ENCODE measurements at places on chromosomes 11 and 22. TPM values are rescaled to one million over a fixed set of nuclear protein-coding genes. Genes with fewer than 3 reads are reported as not detected.

Gene ROBO4
- total RNA-seq: 0.07 TPM

Gene PIH1D2
- total RNA-seq: 4.5 TPM

Gene MMP8
- not detected for total RNA-seq

Gene GALNT18
- 2.8 TPM for total RNA-seq

Gene ESAM
- 1.1 TPM for total RNA-seq

Gene CHRNA10
- total RNA-seq: 3.0 TPM

Gene TPST2
- 11.8 TPM for total RNA-seq

Gene CFAP300
- total RNA-seq: 6.4 TPM

Gene TMEM151A
- total RNA-seq: 1.0 TPM

Gene ELF5
- not detected for total RNA-seq

Gene WT1
- total RNA-seq: not detected

GRCh38 chr11:133065847-133066485 lies 466.3 kb downstream of the OPCML start:
- no peak for DNase-seq

DNA sequence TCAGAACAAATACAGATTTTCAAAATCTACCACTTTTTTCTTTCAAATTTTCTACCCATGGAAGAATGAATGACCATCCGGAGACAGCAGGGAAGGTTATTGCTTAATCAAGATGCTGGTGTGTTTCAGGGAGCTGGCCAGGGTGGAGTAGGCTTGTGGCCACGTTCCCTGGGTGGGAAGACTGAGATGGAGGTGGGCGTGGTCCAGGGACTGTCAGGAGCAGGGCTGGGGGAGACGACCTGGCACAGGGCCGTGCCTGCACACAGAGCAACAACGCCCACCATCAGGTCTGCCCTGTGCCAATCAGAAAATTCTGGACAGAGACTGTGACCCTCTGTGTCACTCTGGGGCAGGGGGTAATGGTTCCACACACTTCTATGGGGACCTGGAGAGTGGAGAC lies 7.1 kb upstream of the APOBEC3H start:
- DNase-seq: no peak

DNA sequence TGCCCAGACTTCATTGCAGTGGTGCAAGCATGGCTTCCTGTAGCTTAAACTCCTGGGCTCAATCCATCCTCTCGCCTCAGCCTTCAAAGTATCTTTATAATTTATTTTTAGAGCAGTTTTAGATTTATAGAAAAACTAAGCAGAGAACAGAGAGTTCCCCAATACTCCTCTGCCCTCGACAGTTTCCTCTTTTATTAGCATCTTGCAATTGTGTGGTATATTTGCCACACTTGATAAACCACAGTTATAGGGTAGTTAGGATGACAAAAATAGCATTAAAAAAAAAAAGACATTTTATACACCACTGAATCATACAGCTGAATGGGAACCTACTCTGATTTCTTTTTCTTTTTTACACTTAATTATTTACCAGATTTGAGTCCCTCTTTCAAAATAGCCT lies 31.2 kb downstream of the MS4A2 start:
- no peak for DNase-seq

GRCh38 chr22:29907753-29908515 lies 25.0 kb downstream of the MTMR3 start:
- no peak for DNase-seq

GRCh38 chr22:45298934-45299505 lies 10.7 kb upstream of the FAM118A start:
- no peak for DNase-seq

- DNase-seq: no peak
These were observed 189.6 kb downstream of the ADAMTS15 start for GRCh38 chr11:130638033-130638432.

DNA sequence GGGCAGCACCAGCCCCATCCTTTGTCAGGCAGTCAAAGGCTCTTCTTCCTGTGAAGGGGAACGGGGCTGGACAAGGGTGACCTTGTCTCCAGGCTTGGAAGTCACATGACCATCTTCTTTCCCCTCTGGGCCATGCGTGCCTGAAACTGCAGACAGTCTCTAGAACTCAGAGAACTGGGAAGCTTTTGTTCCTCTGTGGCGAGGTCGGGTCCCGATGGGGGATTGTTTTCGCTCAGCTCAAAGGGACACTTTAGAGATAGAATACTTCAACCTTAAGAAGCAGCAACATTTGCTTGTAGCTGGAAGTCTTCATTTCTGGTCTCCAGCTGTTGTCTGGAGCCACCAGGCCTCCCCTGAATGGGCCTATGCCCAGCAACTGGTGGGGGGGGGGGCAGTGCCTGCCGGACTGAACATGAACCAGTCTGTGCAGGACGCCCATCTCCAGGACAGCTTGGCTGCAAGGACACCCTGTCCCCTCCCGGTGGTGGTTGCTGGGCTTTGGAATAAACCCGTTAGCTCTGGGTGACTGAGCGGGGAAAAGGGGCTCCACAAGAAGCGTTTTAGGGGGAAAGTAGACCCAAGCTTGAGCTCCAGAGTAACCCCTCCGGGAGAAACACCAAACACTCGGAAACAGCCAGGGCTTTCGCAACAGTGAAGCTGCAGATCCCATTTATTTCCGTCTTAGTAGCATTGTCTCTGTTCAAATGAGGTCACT lies 55.7 kb upstream of the EMID1 start:
- DNase-seq: peak; percentile 46

DNA sequence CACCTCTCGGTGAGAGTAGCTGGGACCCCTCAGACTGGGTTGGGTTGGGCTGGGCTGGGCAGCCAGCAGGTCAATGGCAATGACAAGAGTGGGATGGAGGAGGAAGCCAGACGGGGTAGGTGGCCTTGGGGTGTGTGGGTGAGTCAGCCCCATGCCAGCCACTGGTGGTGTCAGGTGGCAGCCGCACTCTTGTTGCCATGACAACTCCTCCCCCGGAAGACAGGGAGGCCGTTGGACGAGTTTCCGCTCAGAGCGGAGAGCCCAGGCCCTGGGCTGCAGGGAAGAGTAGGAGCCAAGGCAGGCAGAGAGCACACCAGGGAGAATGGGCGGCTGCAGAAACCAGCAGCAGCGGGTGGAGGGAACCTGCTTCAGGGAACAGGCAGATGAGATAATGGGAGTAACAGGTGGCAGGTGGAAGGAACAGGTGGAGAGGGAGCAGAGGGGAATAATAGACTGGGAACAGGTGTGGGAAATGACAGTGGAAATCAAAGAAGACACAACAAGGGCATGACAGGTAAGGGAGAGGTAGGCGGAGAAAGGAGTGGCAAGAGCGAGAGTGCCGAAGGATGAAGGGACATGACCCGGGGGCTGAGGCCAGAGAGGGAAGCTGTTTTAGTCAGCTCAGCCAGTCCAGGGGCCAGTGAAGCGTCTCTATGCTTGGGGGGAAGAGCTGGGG lies 8.7 kb downstream of the SPTBN2 start:
- DNase-seq: peak; percentile 18

- no peak for DNase-seq
These were observed 89.3 kb upstream of the LMO1 start for GRCh38 chr11:8352876-8353505.

DNA sequence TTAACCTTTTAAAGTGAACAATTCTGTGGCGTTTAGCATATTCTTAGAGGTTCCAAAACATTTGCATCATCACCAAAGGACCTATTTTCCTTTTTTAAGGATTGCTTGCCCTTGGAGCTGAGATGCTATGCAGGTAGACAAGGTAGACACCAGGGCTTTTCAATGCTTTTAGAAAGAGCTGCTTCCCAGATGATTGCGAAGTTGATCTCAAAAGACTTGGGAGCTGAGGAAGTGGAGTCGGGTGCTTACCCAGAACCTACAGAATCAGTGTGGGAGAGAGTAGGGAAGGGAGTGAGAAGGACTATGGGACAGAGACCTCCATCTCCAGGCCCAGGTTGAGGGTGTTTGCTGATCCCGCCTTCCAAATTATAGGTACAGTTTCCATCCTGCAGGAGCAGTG lies 11.1 kb upstream of the ALX4 start:
- DNase-seq: no peak

DNA sequence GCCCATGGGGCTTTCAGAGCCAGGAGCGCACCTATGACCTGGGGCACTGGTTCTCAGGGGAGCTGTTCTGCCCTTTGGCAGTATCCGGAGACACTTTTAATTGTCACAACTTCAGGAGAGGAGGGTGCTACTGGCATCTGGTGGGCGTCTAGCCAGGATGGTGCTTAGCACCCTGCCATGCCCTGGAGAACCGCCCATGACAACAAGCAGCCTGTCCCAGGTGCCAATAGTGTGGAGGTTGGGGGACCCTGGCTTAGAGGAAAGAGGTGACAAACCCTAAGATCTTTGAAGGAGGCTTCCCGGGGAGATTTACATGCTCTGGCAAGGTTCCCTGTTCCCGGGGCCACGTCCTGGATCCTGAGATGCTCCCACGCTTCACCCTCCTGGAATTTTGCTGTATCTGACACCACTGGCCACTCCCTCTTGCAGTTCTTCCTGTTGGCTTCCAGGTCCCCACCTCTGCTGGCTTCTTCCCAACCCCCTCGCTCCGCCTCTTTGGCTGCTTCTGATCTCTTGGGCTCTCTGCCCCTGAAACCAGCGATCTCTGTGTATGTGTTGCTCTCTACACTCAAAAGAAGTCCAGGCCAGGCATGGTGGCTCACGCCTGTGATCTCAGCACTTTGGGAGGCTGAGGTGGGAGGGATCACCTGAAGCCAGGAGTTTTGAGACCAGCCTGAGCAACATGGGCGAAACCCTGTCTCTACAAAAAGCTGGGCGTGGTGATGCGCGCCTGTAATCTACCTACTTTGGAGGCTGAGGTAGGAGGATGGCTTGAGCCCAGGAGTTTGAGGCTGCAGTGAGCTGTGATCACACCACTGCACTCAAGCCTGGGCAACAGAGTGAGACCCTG lies 31.1 kb downstream of the FADS3 start:
- no peak for DNase-seq

DNA sequence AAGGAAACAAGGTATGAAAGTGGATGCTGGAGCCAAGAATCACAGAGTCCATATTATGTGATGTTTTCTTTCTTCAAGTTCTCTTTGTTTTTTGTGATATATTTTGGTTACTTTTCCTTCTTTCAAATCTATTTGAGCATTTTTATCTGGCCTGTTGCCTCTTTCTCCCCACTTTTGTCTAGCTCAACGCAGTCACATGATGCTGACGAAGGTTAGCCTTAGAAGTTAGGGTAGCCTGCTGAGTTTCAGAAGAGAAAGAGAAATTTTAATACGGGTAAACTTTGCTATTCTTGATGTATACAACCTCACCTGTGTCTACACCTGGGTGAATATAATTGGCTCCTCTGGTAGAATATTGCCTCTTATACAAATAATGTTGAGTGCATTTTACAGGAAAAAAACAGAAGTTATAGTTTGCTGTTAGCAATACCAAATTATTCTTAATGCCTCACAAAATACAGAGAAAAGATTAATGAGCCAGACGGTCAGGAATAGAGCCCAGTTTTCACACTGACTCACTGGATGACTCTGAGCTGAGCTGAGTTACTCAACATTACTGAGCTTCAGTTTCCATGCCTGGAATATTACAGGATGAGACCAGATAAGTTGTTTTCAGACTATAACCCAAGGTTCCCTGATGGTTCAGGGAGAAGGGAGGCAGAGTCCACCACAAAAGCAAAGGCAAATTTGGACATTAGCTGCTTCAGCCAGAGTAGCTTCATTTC lies 161.6 kb upstream of the BDNF start:
- no peak for DNase-seq

DNA sequence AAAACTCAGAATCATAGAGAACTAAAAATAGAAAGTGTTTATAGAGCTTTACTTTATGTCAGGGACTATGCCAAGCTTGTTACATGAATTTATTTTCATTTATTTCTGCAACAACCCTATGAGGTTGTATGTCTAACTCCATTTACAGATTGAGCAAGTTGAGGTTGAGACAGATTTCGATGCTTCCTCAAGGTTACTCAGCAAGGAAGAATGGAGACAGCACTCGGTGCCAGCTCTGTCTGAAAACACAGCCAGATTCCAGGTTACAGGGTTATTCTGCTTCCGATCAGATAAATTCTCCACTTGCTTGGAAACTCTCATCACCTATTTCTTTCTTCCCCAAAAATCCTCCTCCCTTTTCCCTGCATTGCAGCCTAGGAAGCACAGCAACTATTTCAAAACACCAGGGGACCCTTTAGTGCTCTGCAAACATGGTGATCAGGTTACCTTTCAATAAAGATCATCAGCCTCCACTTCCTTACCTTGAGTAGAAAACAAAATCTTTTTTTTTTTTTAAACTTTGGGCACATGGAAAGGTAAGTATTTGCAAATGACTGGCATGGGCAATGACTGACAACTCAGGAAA lies 7.0 kb downstream of the MMP3 start:
- DNase-seq: no peak

- no peak for DNase-seq
These were observed 104.7 kb downstream of the ETS1 start for GRCh38 chr11:128482512-128483191.

DNA sequence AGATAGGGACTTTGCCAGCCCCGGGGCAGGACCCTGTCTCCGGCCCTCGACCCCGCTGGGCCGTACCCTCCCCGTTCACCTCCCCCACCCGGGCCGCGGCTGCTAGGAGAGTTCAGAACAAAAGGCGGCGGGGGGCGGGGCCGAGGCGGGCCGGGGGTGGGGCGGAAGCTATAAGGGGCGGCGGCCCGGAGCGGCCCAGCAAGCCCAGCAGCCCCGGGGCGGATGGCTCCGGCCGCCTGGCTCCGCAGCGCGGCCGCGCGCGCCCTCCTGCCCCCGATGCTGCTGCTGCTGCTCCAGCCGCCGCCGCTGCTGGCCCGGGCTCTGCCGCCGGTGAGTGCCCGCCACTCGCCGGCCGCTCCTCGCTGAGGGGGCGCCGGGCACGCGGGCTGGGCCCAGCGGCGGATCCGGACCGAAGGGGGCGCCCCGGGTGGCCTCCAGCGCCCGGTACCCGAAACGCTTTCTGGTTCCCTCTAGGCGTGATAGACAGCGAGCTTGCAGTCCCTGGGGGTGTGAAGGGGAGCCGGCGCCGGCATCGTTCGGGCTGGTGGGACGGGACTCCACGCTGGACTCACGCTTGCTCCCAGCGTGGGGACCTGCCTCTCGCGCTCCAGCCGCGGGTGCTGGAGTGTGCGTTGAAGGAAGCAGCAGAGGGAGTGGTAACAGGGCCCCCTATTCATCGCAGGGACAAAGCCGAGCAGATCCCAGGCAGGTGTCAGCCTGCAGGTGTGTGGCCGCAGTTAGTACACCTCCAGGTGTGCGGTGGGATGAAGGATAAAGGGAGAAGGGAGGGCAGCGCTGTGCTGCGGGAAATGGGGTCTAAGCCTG lies at the start of gene MMP11:
Gene MMP11 (plus strand): TSS at position 201 of the 825 bp plus-strand sequence. CDS start 22 bp downstream, at position 223.
- DNase-seq: peak; percentile 59

DNA sequence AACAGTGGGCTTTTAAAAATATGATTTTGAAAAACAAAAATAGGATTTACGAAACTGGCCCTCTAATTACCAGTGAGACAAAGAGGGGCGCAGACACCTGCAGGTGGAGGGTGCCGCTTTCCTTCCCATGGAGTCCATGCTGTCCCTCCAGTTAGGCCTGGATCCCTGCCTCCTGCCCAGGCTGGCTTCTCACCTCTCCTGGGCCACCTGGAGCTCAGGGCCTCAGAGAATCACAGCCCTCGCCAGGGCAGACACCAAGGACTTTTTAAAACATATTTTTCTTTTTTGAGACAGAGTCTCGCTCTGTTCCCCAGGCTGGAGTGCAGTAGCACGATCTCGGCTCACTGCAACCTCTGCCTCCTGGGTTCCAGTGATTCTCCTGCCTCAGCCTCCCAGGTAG lies 1437.2 kb downstream of the TBC1D22A start:
- DNase-seq: no peak

Data from neural crest cell (in vitro differentiated cells).